Activated T-helper 2 cell treated with anti-CD3 and anti-CD28 coated beads, Interferon-gamma antibody, Interleukin-2, Interleukin-4, amounts not matched to agents 10 μg/mL and 5 μg/mL and 100 μg/mL, durations not matched to agents 14 hours and 24 hours and 36 hours (primary cell): ENCODE measurements at places on chromosomes 12 and 14.

DNA sequence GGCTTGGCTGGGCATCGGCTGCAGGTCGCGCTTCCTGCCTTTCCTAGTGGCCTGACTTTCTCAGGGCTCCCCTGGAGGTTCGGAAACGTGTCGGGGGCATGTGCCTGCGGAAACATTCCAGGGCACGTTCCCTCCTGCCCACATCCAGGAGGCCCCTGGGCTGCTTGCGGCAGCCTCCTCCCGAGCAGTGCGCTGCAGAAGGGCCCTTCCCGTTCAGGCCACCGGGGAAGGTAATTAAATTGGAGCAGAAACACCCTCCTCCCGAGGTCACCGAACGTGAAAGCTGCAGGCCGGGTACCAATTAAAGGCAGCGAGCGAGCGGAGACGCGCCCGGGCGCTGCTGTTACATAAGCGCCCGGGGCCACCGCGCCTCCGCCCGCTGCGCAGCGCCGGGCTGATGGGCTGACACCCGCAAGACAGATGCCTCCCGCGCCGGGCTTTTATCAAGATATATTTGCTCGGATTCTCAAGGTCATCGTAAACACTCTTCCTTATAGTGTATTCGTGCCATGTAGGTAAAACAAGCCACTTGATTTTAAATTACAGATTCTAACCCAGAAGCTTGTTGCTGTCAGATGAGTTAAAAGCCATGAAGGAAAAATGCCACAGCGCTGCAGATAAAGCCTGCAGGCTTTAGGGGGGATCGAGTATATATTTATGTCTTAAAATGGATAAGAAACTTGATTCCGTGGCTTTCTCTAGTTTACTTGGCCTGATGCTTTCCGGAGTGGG lies 31.4 kb downstream of the SSPN start:
- no peak for DNase-seq

- DNase-seq: no peak
These were observed 8.6 kb downstream of the EDDM3A start for GRCh38 chr14:20754308-20754707.

GRCh38 chr12:3310271-3311026 lies 180.6 kb upstream of the PRMT8 start:
- DNase-seq: no peak

DNA sequence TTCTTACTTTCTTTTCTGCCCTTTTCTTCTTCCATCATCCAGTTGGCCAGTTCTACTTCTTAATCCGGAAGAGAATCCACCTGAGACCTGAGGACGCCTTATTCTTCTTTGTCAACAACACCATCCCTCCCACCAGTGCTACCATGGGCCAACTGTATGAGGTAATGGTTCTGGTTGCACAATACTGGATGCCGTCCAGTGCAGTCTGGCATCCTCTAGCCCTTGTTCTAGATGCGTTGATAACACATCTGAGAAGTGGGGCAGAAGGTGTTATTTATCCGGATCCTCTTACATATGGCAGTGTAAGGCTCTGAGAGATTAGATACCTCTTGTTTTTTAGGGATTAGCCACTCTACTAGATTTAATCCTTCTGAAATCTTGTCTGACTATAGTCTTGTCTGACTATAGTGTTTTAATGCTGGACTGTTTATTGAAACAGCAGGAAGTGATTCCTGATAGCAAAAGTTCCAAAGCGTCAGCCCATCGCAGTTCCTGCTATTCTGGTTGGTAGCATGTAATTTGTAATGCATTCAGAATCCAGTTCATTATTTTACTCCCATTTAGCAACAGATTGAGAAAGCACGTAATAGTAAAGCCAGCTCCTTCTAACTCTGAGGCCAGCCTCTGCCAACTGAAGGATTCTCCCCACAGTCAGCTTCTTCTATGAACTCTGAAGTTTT lies 7.9 kb downstream of the GABARAPL1 start:
- DNase-seq: no peak

DNA sequence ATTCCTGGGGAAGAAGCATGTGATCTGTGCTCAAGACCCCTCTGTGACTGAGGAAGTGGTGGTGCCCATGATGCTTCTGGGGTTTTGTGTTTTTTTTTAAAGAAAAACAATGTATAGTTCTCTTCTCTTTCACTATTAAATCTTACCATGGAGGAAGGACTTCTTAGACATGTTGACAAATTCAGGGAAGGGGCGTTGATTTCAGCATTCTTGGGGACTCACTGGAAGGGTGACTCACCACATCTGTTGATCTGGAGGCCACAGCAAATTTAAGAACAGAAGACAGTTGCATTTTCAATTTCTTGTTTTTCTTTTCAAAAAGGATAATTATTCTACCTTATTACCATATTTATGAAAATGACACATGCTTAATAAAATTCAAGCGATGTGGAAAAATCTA lies 152.9 kb upstream of the RTL1 start:
- DNase-seq: no peak

- DNase-seq: no peak
These were observed 83.7 kb downstream of the ST8SIA1 start for GRCh38 chr12:22250762-22251161.

DNA sequence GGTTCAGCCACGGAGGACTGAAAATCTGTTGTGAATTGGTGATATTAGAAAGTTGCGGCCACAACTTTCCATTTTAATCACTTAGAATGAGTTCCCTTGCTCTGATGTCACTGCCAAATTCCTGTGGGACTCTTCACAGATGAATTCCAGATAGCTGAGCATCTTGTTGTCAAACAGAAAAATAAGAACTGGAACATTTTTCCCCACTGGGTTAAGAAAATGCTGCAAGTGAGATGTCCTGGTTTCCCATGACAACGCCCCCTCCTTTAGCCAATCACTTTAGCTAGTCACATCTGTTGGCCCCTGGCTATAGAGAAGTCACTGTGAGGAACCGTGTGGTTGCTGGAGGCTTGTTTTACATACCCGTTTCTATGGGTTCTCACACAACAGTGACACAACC lies 135.9 kb downstream of the KTN1 start:
- no peak for DNase-seq

GRCh38 chr12:50720501-50720900 lies 43.4 kb upstream of the ATF1 start:
- DNase-seq: no peak

DNA sequence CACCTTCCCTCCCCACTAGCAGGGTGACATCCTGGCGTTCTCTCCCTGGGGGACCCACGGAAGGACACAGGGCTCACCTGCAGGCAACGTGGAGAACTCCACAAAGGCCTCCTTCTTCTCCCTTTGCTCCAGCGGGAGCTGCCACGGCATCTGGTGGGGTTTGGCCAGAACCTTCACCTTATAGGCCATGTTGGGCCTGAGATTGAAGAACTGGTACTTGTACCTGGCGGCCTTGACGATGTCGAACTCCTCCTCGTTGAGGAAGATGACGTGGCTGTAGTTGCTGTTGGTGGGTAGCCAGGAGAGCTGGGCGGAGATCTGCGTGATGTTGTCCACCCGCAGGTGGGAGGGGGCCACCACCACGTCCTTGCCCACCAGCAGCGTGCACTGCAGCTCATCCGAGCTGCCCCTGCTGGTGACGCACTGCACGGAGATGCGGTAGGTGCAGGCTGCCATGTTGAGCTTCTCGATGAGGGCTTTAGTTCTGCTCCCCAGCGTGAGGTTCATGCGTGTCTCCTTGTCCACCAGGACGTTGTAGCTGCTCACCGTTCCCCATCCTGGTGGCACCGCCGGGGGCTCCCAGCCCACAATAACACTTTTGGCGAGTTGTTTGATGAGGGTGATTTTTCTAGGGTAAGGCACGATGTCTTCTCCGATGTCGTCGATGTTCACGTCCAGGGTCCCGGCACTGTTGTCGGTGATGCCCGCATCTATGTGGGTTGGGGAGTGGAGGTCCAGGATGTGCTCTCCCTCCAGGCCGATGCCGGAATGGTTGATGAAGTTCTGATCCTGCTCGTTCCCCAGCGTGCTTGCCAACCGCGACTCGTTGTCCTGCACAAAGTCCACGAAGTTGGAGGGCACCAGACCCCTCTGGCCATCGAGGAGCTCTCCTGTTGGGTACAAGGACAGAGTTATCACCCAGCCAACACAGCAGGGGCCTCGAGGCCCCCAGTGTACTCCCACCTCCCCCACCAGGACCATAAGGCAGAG lies 104.4 kb downstream of the PIWIL1 start:
- DNase-seq: no peak

GRCh38 chr12:122022393-122023338 lies 982 bp downstream of the BCL7A start:
- peak; percentile 37 for DNase-seq

DNA sequence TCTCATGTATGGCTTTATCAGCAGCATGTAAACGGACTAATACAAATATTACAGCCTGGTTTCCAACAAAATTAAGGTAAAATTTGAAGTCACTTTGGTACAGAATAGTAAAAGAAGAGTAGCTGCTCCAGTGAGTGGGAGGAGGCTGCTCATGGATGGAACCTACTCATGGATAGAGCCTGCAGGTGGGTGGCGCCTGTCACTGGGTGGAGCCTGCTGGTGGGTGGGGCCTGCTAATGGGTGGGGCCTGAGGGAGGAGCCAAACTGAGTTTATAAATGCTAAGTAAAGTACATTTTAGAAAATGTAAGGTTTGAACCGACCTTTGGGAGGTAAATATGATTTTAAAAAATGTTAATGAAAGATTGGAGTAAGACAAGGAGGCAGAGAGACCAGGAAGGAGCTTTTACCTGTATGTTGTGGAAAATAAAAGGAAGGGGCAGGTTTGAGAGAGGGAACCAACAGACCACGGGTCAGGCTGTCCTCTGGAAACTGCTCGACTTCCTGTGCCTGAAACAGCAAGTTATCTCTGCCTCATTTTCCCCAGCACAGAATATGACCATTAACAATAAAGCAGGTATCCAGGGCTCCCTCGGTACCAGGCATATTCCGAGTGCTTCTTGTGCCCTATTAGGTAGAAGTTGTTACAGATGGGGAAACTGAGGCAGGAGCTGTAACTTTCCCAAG lies 55.9 kb upstream of the SEL1L start:
- DNase-seq: no peak

DNA sequence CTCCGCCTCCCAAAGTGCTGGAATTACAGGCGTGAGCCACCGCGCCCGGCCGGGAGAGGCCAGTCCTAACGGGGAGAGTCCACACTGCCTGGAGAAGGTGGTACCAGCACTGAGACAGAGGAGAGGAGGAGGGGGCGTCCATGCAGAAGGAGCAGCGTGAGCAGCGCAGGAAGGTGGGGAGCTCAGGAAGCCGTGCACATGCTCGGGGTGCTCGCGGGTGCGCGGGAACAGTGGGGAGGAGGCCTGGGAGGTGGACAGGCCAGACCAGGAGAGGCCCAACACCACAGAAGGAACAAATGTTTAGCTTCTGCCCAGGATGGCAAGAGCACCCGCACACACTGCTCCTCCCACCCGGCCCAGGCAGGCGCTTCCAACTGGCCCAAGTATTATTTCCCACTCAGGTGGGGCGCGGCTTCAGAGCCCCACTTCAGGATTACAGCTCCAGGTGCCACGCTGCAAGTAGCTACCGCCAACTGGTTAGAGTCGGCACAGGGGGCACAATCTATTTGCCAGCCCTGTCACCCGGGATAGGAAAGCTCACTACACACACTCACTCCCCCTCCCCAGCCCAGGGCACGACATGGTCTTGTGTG lies 80.8 kb upstream of the BCL11B start:
- no peak for DNase-seq

GRCh38 chr12:113005762-113006161 lies 27.4 kb downstream of the OAS2 start:
- DNase-seq: no peak

GRCh38 chr12:57280211-57281062 lies 29.4 kb upstream of the STAC3 start:
- peak; percentile 68 for DNase-seq
